D721Med (cell line): ENCODE measurements at places on chromosomes 4 and X.
A peak's percentile ranks its signal among the peaks of the same experiment; 100 is the strongest.

- no peak for DNase-seq
Observed at GRCh38 chr4:176949029-176949428, 156.3 kb upstream of the VEGFC start.

DNA sequence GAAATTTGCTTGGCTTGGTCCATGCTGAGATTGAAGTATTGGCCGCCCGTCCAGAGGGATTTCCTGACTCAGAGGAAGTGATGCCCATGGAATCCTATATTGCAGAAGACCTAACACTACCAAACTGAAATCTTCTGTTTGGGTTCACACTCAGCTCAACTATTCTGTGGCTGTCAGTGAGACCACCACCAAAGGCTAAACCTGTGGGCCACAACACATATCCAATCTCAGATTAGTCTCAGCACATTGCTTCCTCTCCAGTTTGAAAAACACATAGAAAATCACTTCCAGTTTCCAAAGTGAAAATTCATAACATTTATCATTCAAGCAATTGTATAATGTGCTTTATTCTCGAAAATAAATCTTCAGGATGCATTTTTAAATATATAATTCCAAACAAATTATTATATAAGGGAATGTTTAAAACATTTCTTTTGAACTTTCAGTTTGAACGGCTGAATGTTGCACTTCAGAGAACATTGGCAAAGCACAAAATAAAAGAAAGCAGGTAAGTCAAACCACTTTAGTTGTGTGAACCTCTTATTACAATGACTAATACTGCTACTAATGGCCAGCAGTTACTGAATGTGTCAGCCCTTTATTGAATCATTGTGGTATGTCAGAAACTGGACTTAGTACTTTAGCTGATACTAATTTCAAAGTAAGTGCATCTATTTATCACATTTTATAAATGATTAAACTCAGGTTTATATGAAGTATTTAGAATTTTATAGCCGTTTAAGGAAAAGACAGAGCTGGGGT is 37.0 kb downstream of the GUCY1A1 start:
- DNase-seq = no peak

- no peak for DNase-seq
Observed at GRCh38 chr4:71004281-71004851, 10.9 kb downstream of the DCK start.

GRCh38 chrX:2793752-2794151 is 35.0 kb upstream of the GYG2 start:
- no peak for DNase-seq

DNA sequence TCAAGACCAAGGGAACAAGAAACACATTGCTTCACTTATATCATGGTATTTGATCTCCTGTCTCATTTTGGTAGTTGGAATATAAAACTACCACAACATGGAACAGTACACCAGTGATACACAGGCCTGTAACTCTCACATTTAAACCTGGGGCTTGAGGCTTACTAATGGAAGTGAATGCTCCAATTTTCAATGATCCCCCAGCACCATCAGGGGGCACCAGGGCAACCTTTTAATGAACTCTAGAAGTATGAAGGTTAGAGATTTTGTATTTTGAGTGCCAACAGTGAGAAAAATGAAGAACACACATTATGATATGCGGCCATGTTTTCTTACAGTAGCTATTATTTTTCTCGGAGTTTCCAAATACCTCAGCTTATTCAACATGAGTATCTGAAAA is 50.7 kb downstream of the C4orf33 start:
- no peak for DNase-seq

DNA sequence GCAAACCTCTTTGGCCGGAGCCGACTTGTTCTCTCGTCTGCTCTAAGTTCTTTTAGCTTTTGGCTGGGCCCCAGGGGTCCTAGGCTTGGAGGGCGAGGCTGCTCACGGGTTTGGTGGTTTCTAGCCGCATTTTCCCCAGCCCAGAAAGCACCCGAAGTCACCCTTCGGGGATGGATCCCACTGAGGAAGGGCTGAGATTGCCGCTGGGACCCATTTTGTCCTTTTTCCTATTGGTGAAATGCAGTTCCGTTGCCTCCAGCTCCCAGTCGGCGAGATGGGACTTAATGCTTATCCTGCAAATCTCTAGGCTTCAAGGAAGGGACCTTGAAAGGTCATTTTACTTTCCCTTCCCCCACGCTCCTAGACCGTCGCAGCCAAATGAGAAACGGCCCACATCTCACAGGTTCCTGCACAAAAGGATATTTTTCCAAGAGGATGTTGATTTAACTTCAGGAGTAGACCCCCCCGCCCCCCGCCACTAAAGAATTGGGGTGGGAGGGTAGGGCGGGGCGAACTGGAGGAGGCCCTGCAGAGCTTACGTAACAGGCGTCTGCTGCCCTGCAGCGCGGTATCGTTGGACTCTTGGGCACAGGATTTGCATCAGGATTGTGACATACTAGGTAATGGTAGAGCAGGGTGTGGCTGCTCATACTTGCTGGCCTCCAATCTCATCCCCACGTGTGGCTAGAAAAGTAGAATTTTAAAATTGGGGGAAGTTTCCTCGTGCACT is 564 bp downstream of the PGK1 start:
- DNase-seq = no peak

- no peak for DNase-seq
Observed at GRCh38 chrX:96361844-96362243, 322.8 kb upstream of the DIAPH2 start.

GRCh38 chrX:82589410-82589809 is 918.7 kb upstream of the POU3F4 start:
- DNase-seq = no peak

GRCh38 chr4:6206771-6207290 is 6.5 kb upstream of the JAKMIP1 start:
- DNase-seq = no peak

- DNase-seq = no peak
Observed at GRCh38 chr4:7539659-7540058, 104.9 kb upstream of the PSAPL1 start.

GRCh38 chr4:6942238-6942800 is 32.7 kb downstream of the TBC1D14 start:
- no peak for DNase-seq

DNA sequence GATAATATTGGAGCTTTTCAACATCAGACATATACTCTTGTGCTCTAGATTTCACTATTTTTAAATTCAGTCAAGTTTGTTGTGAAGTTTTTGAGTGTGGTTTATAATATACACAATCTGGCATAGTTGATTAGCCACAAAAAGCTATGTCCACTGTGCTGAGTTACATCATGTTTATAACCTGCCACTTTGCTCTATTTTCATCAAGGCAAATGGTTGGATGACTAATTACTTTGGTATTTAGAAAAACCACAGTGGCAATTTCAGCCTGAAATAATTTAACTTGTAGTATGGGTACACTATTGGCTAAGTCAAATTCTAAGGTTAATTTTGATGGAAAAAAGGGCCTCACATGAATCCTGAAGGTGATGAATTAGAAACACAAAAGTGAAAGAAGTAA is 262.6 kb downstream of the C4orf33 start:
- DNase-seq = no peak

DNA sequence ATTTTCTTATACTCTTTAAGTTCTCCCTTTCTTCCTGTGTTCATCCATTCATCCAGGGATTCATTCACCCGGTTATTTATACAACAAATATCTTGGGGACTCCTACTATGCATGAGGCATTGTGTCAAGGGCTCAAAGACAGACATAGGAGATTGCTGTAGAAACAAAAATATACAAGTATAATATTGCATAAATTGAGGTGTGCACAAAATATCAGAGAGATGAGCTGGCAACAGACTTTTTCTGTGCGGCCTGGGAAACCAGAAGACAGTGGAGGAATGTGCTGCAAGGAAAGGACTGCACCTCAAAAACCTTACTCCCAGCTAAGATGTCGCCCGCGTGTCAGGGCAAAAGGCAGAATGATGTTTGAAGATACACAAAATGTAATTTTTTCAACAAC is 9.6 kb downstream of the OTOP1 start:
- DNase-seq = no peak

- no peak for DNase-seq
Observed at GRCh38 chrX:70549429-70549828, 104.8 kb downstream of the DLG3 start.

DNA sequence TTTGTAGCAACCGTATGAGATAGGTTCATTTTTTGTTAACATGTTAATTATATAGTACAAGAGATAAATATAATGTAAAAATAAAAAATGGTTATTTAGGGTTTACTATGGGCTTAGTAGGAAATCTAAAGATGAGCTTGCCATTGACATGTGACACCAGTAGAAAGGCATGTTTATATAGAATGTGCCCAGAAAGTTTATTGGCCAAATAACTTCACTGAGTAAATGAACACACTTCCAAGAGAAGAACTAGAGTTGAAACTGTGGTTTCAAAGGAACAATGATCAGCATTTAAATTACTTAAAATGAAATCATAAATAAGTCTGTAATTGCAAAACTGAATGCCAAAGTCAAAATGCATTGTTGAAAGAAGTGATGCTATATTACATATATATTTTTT is 503.3 kb downstream of the STPG2 start:
- DNase-seq = no peak

GRCh38 chrX:153032397-153033118 is 23.7 kb upstream of the PNMA3 start:
- DNase-seq = peak; percentile 46

DNA sequence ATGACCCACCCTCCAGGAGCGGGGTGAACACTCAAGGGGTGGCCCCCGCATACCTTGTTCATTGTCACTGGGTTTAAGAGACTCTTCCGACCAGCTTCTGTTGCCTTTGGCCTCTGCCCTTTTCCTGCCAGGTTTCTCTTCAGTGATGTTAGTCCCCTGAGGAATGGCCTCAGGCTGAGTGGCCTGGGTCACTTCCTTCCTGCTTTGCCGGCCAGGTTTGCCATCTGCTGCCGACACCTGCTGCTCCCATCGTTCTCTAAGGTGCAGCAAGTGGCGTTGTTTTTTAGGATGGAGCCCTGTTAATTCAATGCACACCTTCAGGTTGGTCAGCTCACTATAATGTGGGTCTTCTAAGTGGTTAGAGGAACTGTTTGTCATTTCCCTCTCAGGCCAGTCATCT is 34.2 kb downstream of the BCOR start:
- DNase-seq = no peak

- DNase-seq = no peak
Observed at GRCh38 chr4:90099812-90100211, 27.4 kb upstream of the CCSER1 start.

- DNase-seq = no peak
Observed at GRCh38 chrX:13284570-13284969, 35.3 kb downstream of the ATXN3L start.
